Mammary epithelial cell (primary cell): ENCODE measurements at places on chromosomes 2 and 18. TPM values are rescaled to one million over a fixed set of nuclear protein-coding genes. Genes with fewer than 3 reads are reported as not detected.

CTDP1 gene
- polyA plus RNA-seq: 9.6 TPM

FRZB gene
- polyA plus RNA-seq: not detected

NEU2 gene
- not detected for polyA plus RNA-seq

ITGA6 gene
- polyA plus RNA-seq: 134 TPM

GPR75 gene
- 2.8 TPM for polyA plus RNA-seq

INHA gene
- polyA plus RNA-seq: 0.53 TPM

UPP2 gene
- not detected for polyA plus RNA-seq

CHN1 gene
- 8.2 TPM for polyA plus RNA-seq

TUBA3E gene
- polyA plus RNA-seq: not detected

C1QL2 gene
- polyA plus RNA-seq: not detected

GCG gene
- polyA plus RNA-seq: not detected

CLEC4F gene
- not detected for polyA plus RNA-seq

QPCT gene
- polyA plus RNA-seq: 4.0 TPM

CABLES1 gene
- 1.9 TPM for polyA plus RNA-seq

NTSR2 gene
- polyA plus RNA-seq: not detected

DNAH6 gene
- polyA plus RNA-seq: 0.03 TPM

SERPINB2 gene
- 30.6 TPM for polyA plus RNA-seq

GKN2 gene
- not detected for polyA plus RNA-seq

SPAG16 gene
- 11.0 TPM for polyA plus RNA-seq

TMEM87B gene
- 10.8 TPM for polyA plus RNA-seq

HNMT gene
- 4.5 TPM for polyA plus RNA-seq

TACR1 gene
- not detected for polyA plus RNA-seq
